ENCODE measurements at places on chromosomes 2 and 18. TPM values are rescaled to one million over a fixed set of nuclear protein-coding genes. Genes with fewer than 3 reads are reported as not detected.

GRCh38 chr2:19764998-19765397 lies 136.8 kb downstream of the TTC32 start:
- no peaks in the 10 kb centered on the region for H3K36me3 ChIP-seq
- H3K4me1 ChIP-seq = no peaks in the 10 kb centered on the region
- no peak overlapping the region for H3K4me3 ChIP-seq
- no peak for DNase-seq
- H3K27me3 ChIP-seq = no peaks in the 10 kb centered on the region
- H3K27ac ChIP-seq = no peak overlapping the region

- no peak overlapping the region for H3K4me3 ChIP-seq
- H3K27ac ChIP-seq = peak overlapping the region; percentile 42
- H3K36me3 ChIP-seq = no peaks in the 10 kb centered on the region
- no peak for DNase-seq
- H3K27me3 ChIP-seq = no peaks in the 10 kb centered on the region
Measured at GRCh38 chr18:11004951-11005350, 144.4 kb downstream of the PIEZO2 start.

- no peak overlapping the region for H3K27ac ChIP-seq
- no peaks in the 10 kb centered on the region for H3K4me1 ChIP-seq
- H3K36me3 ChIP-seq = no peaks in the 10 kb centered on the region
- no peak for DNase-seq
- no peak overlapping the region for H3K4me3 ChIP-seq
Measured at GRCh38 chr2:200354833-200355751, 48.6 kb downstream of the SPATS2L start.

GRCh38 chr2:216732334-216732733 lies 37.0 kb upstream of the IGFBP5 start:
- H3K27me3 ChIP-seq = no peaks in the 10 kb centered on the region
- H3K4me1 ChIP-seq = no peaks in the 10 kb centered on the region
- no peak overlapping the region for H3K27ac ChIP-seq
- no peak overlapping the region for H3K4me3 ChIP-seq
- no peak for DNase-seq
- no peaks in the 10 kb centered on the region for H3K36me3 ChIP-seq

DNA sequence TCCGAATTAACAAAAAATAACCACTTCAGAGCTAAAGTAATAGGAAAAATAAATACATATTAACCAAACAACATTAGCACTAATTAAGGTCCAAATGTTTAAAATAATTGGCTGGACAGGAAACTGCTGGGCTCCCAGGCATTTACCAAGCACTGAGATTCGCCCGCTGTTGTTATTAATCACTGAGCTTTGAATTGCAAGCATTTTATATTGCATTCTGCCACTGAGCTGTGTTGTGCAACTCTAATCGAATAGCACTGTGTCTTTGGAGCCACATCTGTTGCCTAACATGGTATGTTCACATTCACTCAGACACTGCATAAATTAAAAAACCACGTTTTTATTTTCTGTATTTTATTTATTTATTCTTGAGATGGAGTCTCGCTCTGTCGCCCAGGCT lies 88.9 kb downstream of the SOWAHC start:
- H3K36me3 ChIP-seq = no peaks in the 10 kb centered on the region
- no peak for DNase-seq
- no peak overlapping the region for H3K4me3 ChIP-seq

GRCh38 chr2:237723602-237724001 lies 75.0 kb upstream of the RBM44 start:
- H3K27me3 ChIP-seq = no peaks in the 10 kb centered on the region
- H3K4me1 ChIP-seq = peaks cover 4% of the 10 kb centered on the region
- H3K27ac ChIP-seq = no peak overlapping the region
- H3K36me3 ChIP-seq = no peaks in the 10 kb centered on the region

FOXI3 gene
- total RNA-seq = not detected

SIGLEC15 gene
- total RNA-seq = not detected

NXPH2 gene
- not detected for total RNA-seq

ARHGEF4 gene
- 0.86 TPM for total RNA-seq

DPYSL5 gene
- not detected for total RNA-seq

PLEKHA3 gene
- total RNA-seq = 4.4 TPM

SCN2A gene
- not detected for total RNA-seq

KCNS3 gene
- 2.0 TPM for total RNA-seq

LOXL3 gene
- 3.3 TPM for total RNA-seq

LOXHD1 gene
- not detected for total RNA-seq
